ENCODE measurements at places on chromosomes 11 and 22.

DNA sequence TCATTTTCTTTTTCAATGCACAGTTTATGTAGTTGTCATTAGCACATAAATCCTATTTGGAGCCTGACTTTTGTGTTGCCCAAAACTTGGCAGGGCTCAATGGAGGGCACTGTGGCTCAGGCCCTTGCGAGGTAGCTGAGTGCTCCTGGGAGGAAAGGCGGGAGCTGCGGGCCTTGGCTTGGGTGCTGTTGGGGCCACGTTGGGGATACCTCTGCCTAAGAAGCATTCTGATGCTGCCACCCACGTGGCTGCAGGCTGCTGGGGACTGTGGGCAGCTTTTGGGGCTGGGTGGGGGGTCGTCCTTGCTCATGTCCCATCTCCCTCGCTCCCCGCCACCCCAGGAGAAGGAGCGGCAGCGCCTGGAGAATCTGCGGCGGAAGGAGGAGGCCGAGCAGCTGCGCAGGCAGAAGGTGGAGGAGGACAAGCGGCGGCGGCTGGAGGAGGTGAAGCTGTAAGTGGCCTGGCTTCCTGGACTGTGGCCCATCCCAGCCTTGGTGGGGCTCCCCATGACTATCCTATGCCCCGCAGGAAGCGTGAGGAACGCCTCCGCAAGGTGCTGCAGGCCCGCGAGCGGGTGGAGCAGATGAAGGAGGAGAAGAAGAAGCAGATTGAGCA is 20.9 kb downstream of the INCENP start:
- DNase-seq = no peak

GRCh38 chr11:93861808-93862207 is 11.4 kb upstream of the VSTM5 start:
- no peak for DNase-seq

DNA sequence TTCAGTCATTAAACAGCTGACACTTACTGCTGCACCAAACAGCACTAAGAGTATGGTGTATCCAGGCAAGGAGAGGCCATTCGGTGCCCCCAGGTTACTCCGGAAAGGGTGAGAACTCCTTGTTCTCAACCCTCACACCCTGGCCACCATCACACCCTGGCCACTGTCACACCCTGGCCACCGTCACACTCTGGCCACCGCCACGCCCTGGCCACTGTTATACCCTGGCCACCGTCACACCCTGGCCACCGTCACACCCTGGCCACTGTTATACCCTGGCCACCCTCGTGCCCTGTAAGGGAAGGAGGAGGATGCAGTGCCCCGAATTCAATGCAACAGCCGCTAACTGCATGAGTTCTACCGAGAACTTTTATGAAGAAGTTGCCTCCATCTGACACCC is 644.4 kb downstream of the TBC1D22A start:
- DNase-seq = no peak

- no peak for DNase-seq
Measured at GRCh38 chr22:37184380-37184755, 3.7 kb downstream of the C1QTNF6 start.

DNA sequence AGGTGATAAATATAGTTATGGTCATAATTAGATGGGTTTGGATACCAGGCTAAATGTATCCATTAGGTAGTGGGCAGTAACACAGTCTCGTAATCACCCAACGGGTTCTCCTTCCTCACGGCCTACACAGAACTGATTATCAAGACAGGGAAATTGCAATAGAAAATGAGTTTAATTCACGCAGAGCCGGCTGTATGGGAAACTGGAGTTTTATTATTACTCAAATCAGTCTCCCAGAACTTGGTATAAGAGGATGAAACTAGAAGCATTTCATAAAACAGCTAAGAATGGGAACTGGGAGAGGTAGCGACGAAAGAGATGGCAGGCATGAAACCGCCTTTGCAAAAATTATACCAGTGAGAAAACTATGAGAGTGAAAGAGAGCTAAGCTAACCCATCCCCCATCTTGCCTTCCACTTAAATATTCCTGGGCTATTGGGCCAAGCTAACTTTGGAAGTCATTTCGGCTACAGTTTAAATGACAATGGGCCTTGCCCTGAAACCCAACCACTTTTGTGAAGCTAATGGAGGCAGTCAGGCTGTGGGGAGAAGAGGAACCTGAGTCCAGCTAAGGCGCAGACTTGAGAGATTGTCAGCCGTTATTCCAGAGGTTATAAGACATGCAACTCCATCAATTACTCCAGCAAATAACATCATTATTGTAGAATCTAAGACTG is 29.6 kb downstream of the CTSC start:
- no peak for DNase-seq

DNA sequence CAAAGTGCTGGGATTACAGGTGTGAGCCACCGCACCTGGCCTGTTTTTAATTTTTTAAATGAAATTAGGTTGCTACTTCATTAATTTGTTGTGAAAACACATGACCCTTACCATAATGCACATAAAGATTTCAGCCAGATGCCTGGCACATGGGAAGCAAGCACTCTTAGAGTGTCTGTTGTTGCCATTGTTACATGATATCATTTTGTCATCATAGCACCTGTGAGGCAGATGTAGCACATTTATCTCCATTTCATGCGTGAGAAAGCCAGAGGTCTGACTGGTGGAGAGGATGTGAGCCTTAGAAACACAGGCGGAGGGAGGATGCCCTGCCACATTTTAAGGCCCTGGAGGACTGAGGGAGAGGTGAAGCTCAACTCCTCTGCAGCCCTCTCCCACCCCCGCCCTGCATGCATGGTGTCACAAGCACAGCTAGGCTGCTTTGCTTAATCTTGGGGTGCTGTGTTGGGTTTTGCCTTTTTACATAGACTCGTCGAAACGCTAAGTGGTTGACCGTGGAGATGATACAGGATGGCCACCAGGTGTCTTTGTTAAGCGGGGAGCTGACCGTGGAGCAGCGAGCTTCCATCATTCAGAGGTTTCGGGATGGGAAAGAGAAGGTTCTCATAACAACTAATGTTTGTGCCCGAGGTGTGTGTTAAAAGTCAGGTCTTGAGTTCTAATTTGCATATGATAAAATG is 14.0 kb downstream of the DDX25 start:
- no peak for DNase-seq

DNA sequence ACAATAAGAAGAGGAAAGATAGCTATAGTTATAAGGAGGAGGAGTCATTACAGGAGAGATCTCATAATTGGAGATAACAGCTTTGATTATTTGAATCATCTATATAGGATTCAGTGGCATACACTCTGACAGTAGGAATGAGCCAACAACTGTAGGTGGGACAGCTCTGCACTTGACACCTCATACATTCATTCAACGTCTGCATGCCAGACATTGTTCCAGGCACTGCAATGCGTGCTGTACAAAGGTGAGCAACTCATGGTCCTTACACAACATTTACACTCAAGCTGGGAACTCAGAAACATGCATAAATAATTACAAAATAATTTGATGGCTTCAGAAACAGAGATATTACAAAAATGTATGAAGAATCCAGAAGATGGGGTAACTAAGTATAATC is 154.3 kb downstream of the MSANTD4 start:
- no peak for DNase-seq

- DNase-seq = no peak
Measured at GRCh38 chr11:78929207-78929905, 354.7 kb upstream of the NARS2 start.
